ENCODE measurements at places on chromosomes 2 and 18.

GRCh38 chr2:15889442-15890123 is 50.8 kb upstream of the MYCN start:
- no peak for DNase-seq

DNA sequence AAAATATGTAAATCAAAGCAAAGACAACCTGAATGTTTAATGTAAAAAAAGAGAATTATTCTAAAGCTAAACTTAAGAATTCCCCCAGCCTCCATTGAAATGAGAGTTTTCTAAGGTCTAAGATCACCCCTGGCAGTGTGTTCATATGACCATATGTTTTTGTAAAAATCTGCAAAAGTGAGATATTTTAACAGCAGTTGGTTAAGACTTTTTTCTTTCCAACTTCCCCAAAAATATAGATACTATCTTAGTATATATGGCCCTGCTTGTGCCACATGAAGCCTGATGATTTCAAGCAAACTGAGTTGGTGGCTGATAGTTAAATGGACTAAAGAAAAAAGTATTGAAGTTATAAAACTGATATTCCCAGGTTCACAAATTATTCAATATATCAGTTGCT is 35.4 kb downstream of the ZNF804A start:
- DNase-seq = no peak

- no peak for DNase-seq
Observed at GRCh38 chr2:196515608-196516007, 123.9 kb upstream of the CCDC150 start.

- no peak for DNase-seq
Observed at GRCh38 chr2:70978341-70979179, at the start of gene ANKRD53. TSS of gene ANKRD53 (plus strand) at chr2:70978630. CDS start at chr2:70978646, 16 bp downstream.

- DNase-seq = no peak
Observed at GRCh38 chr18:41266616-41267015, 688.4 kb upstream of the PIK3C3 start.

- DNase-seq = no peak
Observed at GRCh38 chr2:100940766-100941645, 61.1 kb upstream of the RPL31 start.

DNA sequence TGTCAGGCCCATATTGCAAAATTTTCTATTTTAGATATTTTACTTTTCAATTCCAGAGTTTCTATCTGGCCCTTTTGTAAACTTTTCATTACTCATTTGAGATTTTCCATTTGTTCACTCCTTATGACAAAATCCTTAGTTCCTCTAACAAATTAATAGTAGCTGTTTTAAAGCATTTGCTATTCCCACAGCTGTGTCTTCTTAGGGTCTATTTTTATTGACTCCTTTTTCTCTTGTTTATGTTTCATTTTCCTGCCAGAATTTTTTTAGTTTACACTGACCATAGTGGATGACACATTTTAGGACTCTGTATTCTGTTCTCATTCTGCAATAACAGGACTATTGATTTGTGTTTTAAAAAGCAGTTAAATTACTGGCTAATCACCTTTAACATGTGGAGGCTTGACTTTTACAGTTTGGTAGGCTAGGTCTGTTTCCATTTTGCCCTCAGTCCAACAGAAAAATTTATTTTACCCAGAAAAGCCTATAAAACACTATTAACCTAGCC is 30.0 kb downstream of the PID1 start:
- no peak for DNase-seq
